SK-N-SH (cell line): ENCODE measurements at places on chromosomes 3 and 15. TPM values are rescaled to one million over a fixed set of nuclear protein-coding genes. Genes with fewer than 3 reads are reported as not detected.

DNA sequence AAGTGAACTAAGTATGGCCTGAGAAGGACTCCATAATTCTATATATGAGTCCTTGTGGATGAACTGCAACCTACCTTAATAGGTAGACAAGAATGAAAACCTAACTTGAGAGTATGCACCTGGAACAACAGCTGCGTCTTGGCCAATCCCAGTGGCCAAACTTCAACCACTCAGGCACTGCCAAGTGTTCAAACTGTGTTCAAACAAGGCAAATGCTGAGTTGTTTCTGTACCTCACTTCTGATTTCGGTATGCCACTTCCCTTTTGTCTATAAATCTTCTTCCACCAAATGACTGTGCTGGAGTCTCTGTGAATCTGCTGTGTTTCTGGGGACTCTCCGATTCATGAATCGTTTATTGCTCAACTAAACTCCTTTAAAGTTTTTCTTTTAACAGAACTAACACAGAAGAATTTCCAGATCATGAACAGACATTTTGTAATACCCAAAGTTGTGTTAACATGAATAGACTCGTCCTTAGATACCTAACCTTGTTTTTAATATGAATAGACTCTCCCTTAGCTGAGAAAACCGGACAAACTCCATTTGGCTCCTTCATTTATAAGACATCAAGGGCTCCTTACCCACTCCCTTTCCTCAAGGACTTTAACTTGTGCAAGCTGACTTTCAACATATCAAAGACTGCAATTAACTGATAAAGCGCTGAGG lies 4.1 kb downstream of the ZNF717 start:
- H3K27ac ChIP-seq = no peak overlapping the region
- no peaks in the 10 kb centered on the region for H3K4me1 ChIP-seq
- H3K27me3 ChIP-seq = no peaks in the 10 kb centered on the region
- H3K36me3 ChIP-seq = peaks cover 18% of the 10 kb centered on the region; the same call in 1 of the 2 replicates

GRCh38 chr15:77418391-77418965 lies 1.4 kb downstream of the PEAK1 start:
- H3K27ac ChIP-seq = peak overlapping the region; percentile 92
- DNase-seq = no peak
- peak overlapping the region; percentile 71 for H3K4me3 ChIP-seq
- no peaks in the 10 kb centered on the region for H3K27me3 ChIP-seq
- peaks cover 20% of the 10 kb centered on the region for H3K4me1 ChIP-seq

- DNase-seq = no peak
- H3K4me1 ChIP-seq = no peaks in the 10 kb centered on the region
- H3K27ac ChIP-seq = no peak overlapping the region
- peaks cover 87% of the 10 kb centered on the region for H3K27me3 ChIP-seq
Measured at GRCh38 chr15:59994526-59994887, 9.6 kb upstream of the FOXB1 start.

GRCh38 chr3:197750858-197751737 lies 1.4 kb downstream of the FYTTD1 start:
- no peaks in the 10 kb centered on the region for H3K27me3 ChIP-seq
- peaks cover 10% of the 10 kb centered on the region for H3K4me1 ChIP-seq
- DNase-seq = peak; percentile 32
- peak overlapping the region; percentile 91 for H3K27ac ChIP-seq
- H3K4me3 ChIP-seq = peak overlapping the region; percentile 77
- H3K36me3 ChIP-seq = no peaks in the 10 kb centered on the region

DNA sequence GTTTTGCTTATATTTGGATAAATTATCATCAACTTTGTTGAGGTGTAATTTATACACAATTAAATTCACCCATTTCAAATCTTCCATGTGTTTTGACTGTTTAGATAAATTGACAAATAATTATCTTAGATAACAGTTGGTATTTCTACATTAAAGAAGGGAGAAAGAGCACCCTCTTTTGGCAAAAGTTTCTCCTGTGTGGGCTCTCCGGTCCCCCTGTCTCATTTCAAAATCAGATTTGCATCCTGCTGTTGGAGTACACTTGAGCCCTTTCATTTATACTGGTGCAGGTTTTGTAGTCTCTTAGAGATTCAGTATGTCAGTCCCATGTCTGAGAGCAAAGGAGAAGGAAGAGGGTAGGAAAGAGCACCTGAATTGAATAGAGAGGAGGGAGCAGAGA lies 49.4 kb downstream of the NKIRAS1 start:
- peaks cover 6% of the 10 kb centered on the region; the same call in 1 of the 2 replicates for H3K4me1 ChIP-seq
- no peaks in the 10 kb centered on the region for H3K27me3 ChIP-seq
- peaks cover 2% of the 10 kb centered on the region; the same call in 1 of the 2 replicates for H3K36me3 ChIP-seq
- DNase-seq = no peak

- H3K27me3 ChIP-seq = no peaks in the 10 kb centered on the region
- DNase-seq = no peak
- no peak overlapping the region for H3K27ac ChIP-seq
- peaks cover 18% of the 10 kb centered on the region; the same call in 1 of the 2 replicates for H3K36me3 ChIP-seq
- 0 out of 2 replicates have a peak, but pooled peaks cover under 1% of the 10 kb centered on the region for H3K4me1 ChIP-seq
Measured at GRCh38 chr15:88902846-88903245, 7.5 kb upstream of the HAPLN3 start.

- no peak for DNase-seq
- no peaks in the 10 kb centered on the region for H3K36me3 ChIP-seq
- no peaks in the 10 kb centered on the region for H3K4me1 ChIP-seq
- no peak overlapping the region; the same call in 1 of the 2 replicates for H3K27ac ChIP-seq
Measured at GRCh38 chr15:56598991-56599390, 134.1 kb upstream of the MNS1 start.

DNA sequence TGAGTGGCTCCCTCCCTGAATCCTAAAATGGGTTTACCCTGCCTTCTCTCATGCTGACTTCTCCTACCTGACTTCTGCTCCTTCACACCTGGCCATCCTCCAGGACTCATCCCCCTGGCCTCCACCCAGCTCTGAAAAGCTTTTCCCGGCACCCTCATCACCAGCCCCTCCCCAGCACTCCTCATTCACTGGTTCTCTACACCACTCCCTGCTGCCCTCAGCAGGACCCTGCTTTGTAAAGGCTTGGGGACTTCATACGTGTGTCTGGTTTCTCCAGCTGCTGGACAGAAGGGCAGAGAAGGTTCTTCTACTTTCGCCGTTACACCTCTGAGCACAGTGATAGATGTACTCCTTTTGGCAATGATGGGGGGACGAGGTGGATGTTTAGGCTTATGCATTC lies 184.9 kb upstream of the UBE3A start:
- no peak overlapping the region for H3K27ac ChIP-seq
- no peaks in the 10 kb centered on the region for H3K36me3 ChIP-seq
- no peaks in the 10 kb centered on the region for H3K27me3 ChIP-seq
- H3K4me1 ChIP-seq = no peaks in the 10 kb centered on the region

GRCh38 chr3:3264796-3265195 lies 85.3 kb upstream of the CRBN start:
- H3K27me3 ChIP-seq = no peaks in the 10 kb centered on the region
- H3K4me3 ChIP-seq = no peak overlapping the region
- no peak overlapping the region for H3K27ac ChIP-seq
- no peaks in the 10 kb centered on the region; the same call in 1 of the 2 replicates for H3K4me1 ChIP-seq
- no peak for DNase-seq
- no peaks in the 10 kb centered on the region for H3K36me3 ChIP-seq

GRCh38 chr3:22981166-22981565 lies 222.0 kb upstream of the UBE2E2 start:
- no peak for DNase-seq
- no peaks in the 10 kb centered on the region for H3K27me3 ChIP-seq

DNA sequence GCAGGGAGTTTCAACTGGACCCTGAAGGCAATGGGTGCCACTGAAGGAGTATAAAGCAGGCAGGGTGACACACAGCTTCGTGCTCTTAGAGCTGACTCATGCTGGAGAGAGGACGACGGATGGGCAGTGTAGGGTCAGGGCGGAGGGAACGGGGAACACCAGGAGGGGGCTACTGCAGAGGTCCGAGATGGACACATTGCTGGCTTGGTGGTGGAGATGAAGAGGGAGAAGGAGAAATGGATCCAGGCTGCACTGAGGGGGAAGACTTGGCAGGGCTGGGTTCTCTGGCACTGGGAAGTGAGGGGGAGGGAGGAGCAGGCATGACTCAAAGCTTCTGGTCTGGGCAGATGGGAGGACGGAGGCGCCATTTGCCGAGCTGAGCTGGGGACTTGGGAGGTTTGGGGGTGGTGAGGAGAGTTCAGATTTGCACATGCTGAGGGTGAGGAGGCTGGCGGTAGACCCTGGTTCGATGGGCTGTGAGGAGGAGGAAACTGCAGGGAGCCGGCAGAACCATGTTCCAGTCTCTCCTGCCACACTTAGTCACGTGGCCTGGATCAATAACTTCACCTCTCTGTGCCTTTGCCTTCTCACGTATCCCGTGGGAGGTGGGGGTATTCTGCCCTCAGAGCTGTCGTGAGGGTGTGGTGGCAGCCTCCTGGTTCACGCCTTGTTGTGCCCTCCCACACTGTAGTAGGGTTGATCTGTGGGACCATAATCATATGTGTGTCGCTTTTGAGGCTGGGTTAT lies 4.6 kb upstream of the KCTD6 start:
- peaks cover 12% of the 10 kb centered on the region; the same call in 1 of the 2 replicates for H3K4me1 ChIP-seq
- H3K27me3 ChIP-seq = no peaks in the 10 kb centered on the region
- no peak overlapping the region for H3K4me3 ChIP-seq
- no peak overlapping the region for H3K27ac ChIP-seq

DNA sequence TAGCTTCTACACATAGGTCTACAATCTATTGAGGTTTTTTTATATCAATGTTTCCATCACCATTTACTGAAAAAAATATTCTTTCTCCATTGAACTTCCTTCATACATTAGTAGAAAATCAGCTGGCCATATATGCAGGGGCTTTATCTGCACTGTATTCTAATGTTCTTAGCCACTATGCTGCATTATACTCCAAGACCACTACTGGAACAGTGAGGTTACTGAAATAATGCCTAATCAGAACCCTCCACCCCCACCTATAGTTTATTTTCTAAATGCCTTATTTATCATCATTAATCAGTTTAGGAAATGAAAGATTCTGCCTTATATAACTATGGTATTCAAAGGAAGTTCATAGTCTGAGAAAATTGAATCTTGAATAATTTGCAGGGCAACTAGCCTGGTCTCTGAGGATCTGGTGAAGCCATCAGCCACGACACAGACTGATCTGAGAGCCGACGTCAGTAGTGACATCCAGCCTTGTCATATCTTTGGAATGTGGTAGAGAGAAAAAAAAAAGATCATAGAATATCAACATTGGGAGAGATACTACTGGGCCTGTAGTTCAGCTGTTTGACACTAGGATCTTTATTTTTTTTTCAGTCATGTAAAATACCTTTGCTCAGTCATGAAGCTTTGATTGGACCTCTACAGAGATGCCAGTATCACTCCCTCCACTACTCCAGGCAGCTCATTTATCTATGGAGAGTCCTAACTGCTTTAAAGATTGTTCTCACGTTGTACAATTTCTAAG lies 66.6 kb downstream of the P3H2 start:
- H3K27me3 ChIP-seq = no peaks in the 10 kb centered on the region
- H3K36me3 ChIP-seq = no peaks in the 10 kb centered on the region
- no peaks in the 10 kb centered on the region; the same call in 1 of the 2 replicates for H3K4me1 ChIP-seq
- no peak overlapping the region for H3K4me3 ChIP-seq
- H3K27ac ChIP-seq = 0 out of 2 replicates have a peak overlapping the region, but pooled peaks have one; percentile 27

DNA sequence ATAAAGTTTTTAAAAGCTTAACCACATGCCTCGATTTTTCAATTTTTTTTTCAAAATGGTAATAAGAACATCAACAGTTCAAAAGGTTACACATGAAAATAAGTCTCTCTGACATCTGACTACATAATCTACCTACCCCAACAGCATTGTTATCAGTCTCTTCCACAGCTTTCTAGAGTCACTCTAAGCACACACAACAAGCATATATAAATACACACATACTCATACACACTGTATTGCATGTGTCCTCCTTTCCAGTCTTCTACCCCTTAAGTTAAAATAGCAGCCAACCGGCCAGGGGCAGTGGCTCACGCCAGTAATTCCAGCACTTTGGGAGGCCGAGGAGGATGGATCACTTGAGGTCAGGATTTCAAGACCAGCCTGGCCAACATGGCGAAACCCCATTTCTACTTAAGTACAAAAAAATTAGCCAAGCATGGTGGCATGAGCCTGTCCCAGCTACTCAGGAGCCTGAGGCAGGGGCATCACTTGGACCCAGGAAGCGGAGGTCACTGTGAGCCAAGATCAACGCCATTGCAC lies 12.2 kb downstream of the TBL1XR1 start:
- H3K4me1 ChIP-seq = no peaks in the 10 kb centered on the region
- H3K27ac ChIP-seq = no peak overlapping the region
- no peak overlapping the region for H3K4me3 ChIP-seq
- H3K36me3 ChIP-seq = peaks cover 5% of the 10 kb centered on the region
- DNase-seq = no peak
- no peaks in the 10 kb centered on the region for H3K27me3 ChIP-seq

DNA sequence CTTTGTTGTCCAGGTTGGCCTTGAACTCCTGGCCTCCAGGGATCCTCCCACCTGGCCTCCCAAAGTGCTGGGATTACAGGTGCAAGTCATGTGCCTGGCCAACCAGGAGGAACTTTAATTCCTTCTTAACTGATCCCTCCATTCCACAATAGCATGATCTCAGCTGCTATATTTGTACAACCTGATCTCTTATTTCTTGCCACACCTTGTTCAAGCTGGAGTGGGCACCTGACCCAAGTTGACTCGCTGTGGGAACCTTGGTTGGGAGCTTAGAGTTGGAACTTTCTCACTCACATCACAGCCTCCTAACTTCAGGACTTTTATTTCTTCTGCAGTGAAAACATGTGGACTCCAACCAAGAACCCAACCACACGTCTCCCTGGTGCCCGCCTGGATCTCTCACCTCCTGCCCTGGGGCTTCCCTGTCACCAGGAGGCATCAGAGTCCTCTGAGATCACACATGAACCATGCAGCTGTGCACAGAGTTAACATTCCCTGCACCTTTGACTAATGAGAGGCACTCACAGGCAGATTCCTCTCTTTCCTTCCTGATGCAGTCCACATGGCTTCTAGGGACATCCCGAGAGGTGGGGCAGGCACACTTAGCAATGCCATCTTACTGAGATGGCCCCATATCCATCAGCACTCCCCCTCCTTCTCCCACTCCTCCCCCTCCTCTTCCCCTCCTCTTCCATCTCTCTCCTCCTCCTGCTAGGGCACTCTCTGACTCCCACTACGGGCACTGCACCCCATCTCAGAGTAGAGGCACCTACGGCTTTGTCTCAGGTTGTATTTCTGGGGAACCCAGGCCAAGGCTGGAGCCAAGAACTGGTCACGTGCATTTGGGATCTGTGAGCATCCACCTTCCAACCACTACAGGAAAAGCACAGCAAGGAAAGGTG lies 9.7 kb upstream of the CYFIP1 start:
- no peaks in the 10 kb centered on the region for H3K36me3 ChIP-seq
- H3K27me3 ChIP-seq = no peaks in the 10 kb centered on the region
- no peak overlapping the region for H3K4me3 ChIP-seq
- no peak overlapping the region for H3K27ac ChIP-seq
- H3K4me1 ChIP-seq = no peaks in the 10 kb centered on the region

DNA sequence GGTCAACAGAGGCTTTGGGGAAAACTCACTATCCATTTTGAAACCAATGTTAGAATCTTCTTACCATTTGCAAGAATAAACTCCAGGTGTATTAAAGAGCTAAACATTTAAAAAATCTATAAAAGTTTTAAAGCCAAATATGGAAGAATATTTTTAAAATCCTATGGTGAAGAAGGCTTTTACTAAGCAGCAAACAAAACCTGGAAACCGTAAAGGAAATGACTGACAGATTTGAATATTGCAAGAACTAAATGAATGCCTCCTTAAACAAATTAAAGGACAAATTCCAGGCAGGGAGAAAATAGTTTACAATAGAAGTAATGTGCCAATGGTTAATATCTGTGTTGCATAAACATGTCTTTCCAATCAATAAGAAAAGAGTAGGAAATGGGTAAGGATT lies 68.1 kb downstream of the KLF15 start:
- H3K4me1 ChIP-seq = peaks cover 12% of the 10 kb centered on the region; the same call in 1 of the 2 replicates
- DNase-seq = no peak
- H3K36me3 ChIP-seq = no peaks in the 10 kb centered on the region
- H3K27ac ChIP-seq = no peak overlapping the region

The CCDC33 gene
- polyA plus RNA-seq = 3.3 and 4.0 TPM in 2 replicates

The SERPINI2 gene
- polyA plus RNA-seq = not detected in 2 replicates

The C3orf85 gene
- polyA plus RNA-seq = not detected in 2 replicates

The GABRA5 gene
- polyA plus RNA-seq = 0.26 TPM in 1 of 2 replicates, not detected in the other

The PLCB2 gene
- 0.15 TPM in 2 replicates for polyA plus RNA-seq

The SERINC4 gene
- polyA plus RNA-seq = 0.05 TPM in 1 of 2 replicates, not detected in the other

The CASR gene
- polyA plus RNA-seq = not detected in 2 replicates

The CCR5 gene
- polyA plus RNA-seq = not detected in 2 replicates
